ENCODE measurements at places on chromosomes 4 and X.

GRCh38 chr4:76639288-76639687 is 204.3 kb downstream of the SHROOM3 start:
- no peak for DNase-seq

GRCh38 chrX:150849996-150850720 is 48.3 kb downstream of the CD99L2 start:
- DNase-seq = no peak

DNA sequence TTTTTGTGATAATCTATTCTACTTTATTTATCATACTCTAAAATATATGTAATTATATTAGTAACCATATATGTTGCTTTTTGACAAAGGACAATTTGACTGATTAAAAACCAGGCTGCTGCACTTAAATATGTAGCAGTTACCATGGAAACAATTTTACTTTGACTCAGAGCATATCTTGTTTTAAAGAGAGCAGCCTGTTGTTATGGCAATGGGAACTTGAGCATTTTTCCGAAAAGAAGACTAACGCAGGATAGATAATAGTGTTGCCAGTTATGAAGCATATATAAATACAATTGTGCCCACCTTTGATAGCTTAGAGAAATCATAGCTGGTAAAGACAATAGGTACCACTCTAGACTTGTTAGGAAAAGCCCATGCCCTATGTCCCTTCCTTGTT is 283.0 kb downstream of the GASK1B start:
- no peak for DNase-seq

DNA sequence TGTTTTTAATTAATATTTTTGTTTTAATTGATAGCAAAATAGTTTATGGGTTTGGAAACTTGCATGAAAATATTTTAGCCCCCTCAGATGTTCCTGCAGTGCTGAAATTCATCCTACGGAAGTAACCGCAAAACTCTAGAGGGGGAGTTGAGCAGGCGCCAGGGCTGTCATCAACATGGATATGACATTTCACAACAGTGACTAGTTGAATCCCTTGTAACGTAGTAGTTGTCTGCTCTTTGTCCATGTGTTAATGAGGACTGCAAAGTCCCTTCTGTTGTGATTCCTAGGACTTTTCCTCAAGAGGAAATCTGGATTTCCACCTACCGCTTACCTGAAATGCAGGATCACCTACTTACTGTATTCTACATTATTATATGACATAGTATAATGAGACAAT is 40.4 kb downstream of the MAP7D3 start:
- no peak for DNase-seq

DNA sequence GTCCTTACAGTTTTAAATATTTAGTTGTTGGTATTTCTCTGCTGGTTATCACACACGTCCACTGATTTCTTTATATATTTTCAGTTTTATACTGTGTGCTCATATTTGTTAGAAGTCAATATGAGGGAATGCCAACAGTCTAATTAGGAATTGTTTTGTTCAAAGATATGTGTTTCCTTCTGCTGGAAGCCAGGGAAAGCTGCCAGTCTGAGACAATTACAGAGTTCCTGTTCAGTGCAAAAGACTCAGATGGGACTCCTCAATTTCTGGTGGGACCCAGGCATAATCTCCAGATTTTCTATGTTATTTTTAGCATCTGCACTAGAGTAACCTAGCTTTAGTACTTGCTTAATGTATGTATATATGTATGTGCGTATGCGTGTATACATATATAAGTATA is 486.0 kb downstream of the GRID2 start:
- no peak for DNase-seq

DNA sequence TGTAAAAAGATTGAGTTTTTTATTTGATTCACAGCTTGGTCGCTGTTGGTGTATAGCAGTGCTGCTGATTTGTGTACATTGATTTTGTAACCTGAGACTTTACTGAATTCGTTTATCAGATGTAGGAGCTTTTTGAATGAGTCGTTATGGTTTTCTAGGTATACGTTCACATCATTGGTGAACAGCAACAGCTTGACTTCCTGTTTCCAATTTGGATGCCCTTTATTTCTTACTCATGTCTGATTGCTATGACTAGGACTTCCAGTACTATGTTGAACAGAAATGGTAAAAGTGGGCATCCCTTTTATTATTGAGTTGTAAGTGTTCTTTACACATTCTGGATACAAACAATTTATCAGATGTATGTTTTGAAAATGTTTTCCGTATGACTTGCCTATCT is 76.0 kb downstream of the ADGRG4 start:
- DNase-seq = no peak

GRCh38 chrX:150476164-150476699 is 92.2 kb upstream of the MTM1 start:
- DNase-seq = no peak

DNA sequence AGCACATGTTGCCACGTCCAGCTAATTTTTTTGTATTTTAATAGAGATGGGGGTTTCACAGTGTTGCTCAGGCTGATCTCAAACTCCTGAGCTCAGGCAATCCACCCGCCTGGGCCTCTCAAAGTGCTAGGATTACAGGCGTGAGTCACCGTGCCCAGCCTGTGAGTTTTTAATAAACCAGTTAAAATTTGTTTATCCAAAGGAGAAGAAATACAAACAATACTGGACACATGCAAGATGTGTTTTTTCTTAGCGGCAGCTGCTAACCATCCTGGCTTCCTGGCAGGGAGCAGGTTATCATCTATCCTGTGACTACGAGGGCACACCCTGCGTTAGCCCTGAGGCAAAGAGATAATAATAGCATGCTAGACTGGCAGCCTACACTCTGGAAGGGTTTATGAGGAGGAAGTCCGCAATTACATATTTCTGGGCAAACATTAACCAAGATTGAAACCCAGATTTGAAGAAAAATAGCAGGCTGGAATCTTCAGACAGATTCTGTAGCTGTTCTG is 191.4 kb downstream of the SPRY1 start:
- no peak for DNase-seq

- no peak for DNase-seq
Measured at GRCh38 chr4:6495296-6495590, 22.8 kb upstream of the PPP2R2C start.

DNA sequence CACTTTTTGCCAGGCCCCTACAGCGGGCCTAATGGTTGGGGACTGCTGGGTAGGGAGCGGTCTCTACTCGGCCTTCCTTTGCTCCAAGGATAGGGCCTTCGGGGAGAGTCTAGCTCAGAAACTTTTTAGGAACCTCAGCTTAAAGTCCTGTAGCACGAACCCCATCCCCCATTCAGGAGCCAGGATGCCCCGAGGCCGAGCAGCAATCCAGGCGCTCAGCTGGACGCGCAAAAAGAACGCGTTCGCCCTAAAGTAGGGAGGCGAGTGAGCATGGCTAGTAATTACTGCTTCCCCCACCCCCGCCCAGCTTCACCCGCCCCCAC is 9.7 kb downstream of the POU4F2 start:
- no peak for DNase-seq

GRCh38 chr4:147362938-147363337 is 118.0 kb upstream of the EDNRA start:
- DNase-seq = no peak

DNA sequence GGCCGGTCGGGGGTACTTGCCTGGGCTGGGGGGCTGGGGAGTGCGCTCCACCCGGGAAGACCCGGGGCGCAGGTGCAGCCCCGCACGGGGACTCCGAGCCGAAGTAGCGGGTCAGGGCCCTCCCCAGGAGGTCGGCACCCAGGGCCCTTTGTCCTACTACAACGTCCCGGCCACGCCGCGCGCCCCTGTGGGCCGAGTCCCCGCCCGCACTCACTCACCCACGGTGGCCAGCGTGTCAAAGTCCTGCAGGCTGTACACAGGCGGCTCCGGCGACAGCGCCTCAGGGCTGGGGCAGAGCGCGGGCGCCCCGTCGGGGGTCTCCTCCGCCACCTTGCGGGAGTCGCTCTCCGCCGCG is 602 bp downstream of the PRKX start:
- DNase-seq = no peak

DNA sequence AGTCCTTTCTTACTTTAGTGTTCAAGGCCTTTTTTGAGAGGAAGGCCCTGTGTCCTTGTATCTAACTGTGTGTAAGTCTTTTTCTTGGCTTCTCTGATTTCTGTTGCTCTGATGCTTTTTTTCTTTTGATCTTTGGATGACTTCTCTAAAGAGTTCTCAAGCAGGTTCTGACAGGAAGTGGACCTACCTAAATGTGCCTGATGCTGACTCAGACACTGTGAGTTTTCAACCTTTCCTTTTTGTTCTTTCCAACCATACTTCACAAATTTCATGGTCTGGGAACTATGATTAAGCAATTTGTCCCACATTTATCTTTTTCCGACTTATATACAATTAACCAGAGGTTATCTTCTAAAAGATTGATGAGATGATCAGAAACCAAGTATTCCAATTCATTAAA is 96.5 kb downstream of the SYTL5 start:
- no peak for DNase-seq

GRCh38 chrX:139559383-139560042 is 29.0 kb downstream of the F9 start:
- no peak for DNase-seq

- DNase-seq = no peak
Measured at GRCh38 chr4:68445111-68445510, 2.2 kb upstream of the TMPRSS11E start.

DNA sequence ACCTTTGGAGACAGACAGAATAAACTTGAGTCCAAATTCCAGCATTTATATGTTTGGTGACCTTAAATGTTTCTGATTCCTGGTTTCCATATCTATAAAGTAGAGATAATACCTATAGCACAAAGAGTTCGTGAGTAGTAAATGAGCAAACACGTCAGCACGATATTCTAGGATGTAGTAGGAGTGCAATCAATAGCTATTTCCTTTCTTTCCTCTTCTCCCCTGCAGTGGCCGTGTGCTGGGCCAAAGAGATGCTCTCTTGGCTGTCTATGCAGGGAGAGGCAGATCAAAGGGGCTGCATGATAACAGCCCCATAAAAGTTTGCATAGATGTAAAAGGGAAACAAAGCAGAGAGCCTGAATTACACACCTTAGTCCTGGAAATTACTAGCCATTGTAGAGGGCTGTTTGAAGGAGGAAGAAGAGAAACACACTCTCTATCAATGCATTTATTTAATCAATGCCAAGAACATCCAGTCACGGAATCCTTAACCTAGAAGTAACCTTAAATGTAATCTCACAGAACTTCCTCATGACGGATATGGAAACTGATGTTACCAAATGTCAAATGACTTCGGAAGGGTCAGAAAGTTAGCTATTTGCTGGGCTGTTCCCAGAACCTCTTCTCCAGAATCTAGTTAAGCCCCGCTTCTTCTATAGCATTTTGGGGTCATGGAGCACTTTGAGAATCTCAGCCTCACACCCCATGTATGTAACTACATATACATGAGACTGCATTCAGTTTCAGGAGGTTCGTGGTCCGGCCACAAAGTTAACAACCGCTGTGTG is 35.5 kb upstream of the PLAC8 start:
- no peak for DNase-seq

DNA sequence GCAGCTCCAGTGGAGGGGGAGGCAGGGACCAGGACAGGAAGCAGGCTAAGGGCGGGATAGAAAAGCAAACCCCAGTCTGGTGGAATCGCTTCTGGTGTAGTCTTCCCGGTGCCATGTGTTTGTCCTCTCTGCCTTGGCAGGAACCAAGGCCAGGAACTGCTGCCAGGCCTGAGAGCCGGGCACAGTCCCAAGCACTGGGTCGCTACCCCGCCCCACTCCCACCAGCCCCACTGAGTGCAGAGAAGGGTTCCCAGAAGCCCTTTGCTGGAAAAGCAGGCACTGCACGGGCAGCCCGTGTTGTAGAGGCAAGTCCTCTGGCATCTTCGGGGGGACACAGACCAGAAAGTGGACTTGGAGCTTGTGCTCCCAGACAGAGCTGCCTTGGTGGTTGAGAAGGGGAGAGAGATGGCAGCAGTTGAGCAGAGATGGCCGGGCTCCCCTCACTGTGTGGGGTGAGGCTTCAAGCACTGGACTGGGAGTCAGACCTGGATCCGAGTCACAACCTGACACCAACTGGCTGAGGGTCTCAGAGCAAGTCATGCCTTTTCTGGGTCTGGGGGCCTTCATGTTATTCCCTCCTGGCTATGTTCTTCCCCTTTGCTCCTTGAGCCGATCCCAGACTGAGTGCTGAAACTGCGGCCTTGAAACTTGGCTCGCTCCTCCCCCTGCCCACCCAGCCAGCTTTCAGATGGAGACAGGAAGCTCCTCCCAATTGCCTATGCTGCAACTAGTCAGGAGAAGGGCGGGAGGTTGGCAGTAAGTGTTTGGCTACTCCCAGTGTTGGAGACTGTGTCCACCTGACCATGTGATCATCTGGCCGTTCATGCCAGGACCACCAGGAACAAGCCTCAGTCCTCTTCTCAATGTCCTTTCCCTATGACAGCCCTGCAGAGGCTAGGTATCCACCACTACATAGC is 59.7 kb upstream of the MTM1 start:
- DNase-seq = no peak

DNA sequence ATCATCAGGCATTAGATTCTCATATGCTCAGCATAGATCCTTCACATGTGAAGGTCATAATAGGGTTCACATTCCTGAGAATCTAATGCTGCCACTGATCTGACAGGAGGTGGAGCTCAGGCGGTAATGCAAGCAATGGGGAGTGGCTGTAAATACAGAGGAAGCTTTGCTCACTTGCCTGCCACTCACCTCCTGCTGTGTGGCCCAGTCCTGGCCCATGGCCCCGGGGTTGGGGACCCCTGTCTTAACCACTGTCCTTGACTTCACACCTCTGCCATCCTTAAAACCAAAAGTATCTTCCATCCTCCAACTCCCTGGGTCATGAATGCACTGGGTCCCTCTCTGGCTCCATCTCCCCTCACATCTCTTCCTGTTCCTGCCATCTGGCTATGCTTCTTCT is 129.1 kb downstream of the HMX1 start:
- DNase-seq = no peak

DNA sequence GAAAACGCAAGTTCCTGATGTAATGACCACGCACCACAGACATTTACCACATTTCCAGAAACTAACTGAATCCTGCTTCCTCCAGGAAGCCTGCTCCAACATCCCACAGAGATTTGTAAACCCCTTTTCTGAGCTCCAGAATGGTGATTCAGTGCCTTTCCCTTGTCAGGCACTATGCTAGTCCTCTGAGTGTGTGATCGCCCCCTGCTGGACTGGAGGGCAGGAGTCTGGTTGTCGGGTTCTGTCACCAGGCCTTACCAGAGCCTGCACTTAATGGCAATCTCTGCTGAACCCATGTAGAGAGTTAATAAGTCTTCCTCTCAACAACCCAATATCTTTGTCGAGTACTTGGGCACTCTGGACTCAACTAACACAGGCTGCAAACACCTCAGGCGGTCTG is 14.5 kb upstream of the KDM5C start:
- no peak for DNase-seq

DNA sequence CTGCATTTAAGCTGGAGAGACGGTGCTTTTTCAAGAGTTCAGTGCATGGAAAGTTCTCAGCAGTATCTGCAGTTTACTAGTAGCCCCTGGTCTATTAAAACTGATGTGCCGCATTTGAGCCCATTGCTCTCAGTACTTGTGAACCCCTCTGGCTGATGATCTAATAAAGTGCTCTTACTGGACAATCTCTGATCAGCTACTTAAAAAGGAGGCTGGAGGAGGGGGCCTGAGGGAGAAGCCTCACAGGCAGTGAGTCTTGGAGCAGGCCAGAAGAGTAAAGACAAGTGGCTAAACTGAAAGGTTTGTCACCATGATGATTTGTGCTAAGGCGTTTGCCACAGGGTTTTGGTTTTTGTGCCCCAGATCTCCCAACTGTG is 138.5 kb downstream of the ARX start:
- no peak for DNase-seq

All from stimulated activated CD8-positive, alpha-beta memory T cell treated with anti-CD3 and anti-CD28 coated beads, Interleukin-7, amount 100 ng/mL, for 4 hours (primary cell).